Activated CD4-positive, alpha-beta T cell treated with anti-CD3 and anti-CD28 coated beads, Interleukin-2, amount 50 U/mL, for 1 hour (primary cell): ENCODE measurements at places on chromosomes 13 and 19.

GRCh38 chr13:45751885-45752284 lies 49.8 kb downstream of the CBY2 start:
- DNase-seq = no peak

- DNase-seq = peak; percentile 55
These were observed at the start of gene LAIR1 for GRCh38 chr19:54364775-54365257. Gene LAIR1 (minus strand): TSS chr19:54364931. CDS start chr19:54364804, 127 bp downstream.

GRCh38 chr13:40706439-40706838 lies 40.0 kb upstream of the FOXO1 start:
- DNase-seq = no peak

DNA sequence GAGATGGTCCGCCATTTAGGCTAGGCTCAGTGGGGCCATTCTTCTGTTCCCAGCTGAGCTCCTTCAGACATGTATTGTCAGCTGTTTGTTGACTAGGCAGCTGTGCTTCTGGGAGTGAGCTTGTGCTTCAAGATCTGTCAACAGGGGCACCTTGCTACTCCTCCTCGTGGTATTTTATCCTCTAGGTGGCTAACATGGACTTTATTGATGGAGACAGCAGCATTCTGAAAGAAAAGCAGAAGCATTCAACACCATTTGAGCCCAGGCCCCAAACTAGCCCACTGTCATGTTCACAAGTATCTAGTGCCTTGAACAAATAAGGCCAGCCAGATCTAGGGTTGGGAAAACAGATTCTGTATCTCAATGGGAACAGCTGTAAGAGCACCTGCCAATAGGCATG lies 65.9 kb downstream of the ZNF429 start:
- no peak for DNase-seq

DNA sequence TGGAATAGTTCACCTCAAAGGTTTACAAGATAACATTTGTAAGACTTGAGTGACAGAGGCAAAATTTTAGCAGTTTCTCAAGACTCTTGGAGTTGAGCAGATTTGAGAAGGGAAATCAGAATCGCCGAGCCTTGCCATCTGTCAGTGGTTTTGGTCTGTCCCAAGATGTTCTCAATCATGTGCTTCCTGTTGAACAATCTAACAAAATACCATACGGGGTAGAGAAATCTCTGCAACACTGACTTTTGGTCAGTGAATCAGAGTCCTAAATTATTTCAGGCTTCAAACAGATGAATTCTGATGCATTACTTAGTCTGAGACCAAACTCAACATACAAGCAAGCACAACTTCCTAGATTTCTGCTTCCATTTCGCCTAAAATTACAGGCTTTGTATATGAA lies 3.8 kb downstream of the KCTD12 start:
- DNase-seq = no peak

DNA sequence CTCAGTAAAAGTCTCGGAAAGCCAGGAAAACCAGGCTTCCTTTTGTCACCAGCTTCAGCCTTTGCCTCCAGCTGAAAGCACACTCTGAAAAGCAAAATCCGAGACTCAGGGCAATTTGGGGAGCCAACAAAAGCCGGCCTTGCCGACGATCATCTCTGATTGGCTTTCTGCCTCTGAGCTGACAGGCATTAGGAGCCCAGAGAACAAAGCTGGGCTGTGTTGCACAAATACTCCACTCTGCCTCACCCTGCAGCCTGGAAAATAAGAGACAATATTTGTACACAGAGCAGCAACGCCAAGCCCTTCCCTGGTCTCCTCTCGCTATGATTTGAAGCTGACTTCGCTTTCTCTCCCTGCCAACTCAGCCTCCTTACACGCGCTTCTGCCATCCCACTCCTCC lies 46.9 kb downstream of the CACNA1A start:
- DNase-seq = no peak

DNA sequence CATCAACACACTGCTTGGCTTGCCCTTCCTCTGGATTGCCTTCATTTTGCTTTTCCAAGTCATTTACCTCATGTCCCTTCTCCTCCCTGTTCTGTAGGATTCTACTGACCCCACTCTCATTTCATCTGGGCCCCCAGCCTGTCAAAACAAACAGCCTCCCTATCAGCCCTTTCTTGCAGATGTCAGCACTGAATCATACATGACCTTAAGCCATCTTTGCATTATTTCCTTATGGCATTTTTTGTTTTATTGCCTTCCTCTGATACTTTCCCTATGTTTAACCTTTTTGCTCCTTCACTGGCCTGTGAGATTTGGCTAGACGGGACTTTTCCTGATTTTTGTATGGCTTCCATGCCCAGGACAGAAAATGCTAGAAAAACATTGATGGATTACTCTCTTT lies 8.7 kb downstream of the LRCH1 start:
- no peak for DNase-seq

DNA sequence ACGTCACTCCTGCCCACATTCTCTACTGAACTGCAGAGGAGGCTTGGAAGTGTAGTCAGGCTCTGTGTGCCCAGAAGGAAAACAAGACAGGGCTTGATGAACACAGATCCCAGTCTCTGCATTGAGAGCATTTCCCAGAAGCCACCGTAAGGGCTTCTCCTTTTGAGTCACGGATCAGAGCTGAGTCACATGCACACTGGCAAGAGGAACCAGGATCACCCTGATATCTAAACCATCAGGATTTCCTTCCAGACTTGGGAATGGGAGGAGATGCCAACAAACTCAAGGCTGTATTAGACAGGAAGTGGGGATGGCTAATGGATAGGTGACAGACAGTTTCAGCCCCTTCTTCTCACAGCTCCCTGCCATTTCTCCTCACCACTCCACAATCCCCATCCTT lies 17.7 kb upstream of the FBXO17 start:
- no peak for DNase-seq

GRCh38 chr13:62663767-62664166 lies 1248.1 kb upstream of the PCDH20 start:
- DNase-seq = no peak

DNA sequence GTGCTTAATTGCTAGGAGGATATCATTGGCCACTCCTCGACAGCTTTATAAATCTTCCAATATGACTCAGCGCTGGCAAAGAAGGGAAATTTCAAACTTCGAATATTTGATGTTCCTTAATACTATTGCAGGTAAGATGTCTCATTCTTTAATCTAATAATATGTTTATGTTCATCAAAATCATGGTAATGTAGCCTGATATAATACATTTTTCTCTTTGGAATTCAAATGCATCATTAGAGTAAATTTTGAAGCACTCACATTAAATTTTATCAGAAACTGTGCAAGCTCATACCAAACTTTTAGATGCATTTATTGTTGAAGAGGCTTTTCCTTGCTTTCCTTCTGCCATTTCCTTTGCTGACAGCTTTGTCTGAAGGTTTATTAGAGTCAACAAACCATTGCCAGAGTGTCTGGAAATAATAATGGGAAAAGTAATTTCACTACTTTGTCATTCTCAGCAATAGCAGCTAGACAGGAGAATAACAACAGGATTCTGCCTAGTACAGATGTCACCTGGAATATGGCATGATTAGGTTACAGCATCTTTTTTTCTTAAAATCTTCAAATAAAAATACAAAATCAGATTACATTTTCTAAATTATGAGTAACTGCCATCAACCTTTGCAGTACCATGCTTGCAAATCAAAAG lies 78.6 kb upstream of the MAB21L1 start:
- no peak for DNase-seq

DNA sequence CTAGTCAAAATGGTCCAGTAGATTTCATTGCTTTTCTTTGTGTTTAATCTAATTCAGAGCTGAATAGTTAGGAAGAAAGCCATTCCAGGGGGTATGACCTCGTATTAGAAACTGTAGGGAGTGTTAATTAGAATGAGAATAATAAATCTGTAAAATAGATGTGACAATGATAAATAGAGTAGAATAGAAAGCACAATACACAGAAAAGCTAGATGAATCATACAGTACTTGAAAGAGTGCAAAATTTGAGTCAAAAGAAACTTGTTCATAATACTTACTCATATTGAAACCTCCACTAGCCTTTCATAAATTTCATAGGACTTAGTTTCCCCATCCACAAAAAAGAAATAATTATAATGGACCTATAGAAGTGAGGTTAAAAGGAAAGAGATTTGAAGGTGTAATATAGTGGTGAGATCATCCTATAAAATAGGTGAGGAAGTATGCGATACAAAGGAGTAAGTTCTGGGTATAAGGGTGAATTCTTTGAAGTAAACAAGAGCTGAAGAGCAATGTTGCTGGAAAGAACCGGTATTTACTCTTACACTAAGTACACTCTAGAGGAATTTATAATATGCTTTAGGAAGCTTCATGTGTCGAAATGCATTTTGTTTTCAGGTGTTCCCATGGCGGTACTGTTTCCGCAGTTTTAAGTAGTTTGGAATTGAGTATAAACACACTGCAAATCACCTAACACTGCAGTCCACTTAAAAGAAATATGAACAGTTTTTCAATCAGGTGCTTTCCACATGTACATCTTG lies 21.9 kb downstream of the PCDH17 start:
- no peak for DNase-seq

GRCh38 chr19:3586707-3587346 lies 1.5 kb downstream of the GIPC3 start:
- DNase-seq = no peak

- no peak for DNase-seq
These were observed 47.3 kb downstream of the CEBPG start for GRCh38 chr19:33420821-33421220.

- DNase-seq = no peak
These were observed 282.1 kb downstream of the TDRD3 start for GRCh38 chr13:60679131-60679530.

DNA sequence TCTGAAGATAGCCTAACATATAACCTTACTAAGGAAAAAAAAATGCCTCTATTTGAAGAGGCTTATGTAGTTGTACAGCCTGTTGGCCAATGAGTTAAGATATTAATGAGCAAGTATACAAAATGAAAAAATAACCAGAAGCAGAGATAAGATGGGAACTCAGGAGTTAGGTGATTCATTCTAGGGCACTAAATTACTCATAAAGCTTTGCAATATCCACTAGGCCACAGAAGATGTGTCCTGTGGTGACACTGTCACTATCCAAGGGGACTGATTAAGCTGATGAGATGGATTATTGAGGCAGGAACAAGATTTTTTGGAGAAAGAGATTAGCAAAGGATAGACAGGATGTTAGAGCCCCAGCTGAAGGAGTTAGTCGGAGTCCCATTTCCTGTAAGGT lies 99.6 kb downstream of the LIG4 start:
- no peak for DNase-seq

GRCh38 chr13:43166644-43167457 lies 143.5 kb downstream of the DNAJC15 start:
- no peak for DNase-seq

DNA sequence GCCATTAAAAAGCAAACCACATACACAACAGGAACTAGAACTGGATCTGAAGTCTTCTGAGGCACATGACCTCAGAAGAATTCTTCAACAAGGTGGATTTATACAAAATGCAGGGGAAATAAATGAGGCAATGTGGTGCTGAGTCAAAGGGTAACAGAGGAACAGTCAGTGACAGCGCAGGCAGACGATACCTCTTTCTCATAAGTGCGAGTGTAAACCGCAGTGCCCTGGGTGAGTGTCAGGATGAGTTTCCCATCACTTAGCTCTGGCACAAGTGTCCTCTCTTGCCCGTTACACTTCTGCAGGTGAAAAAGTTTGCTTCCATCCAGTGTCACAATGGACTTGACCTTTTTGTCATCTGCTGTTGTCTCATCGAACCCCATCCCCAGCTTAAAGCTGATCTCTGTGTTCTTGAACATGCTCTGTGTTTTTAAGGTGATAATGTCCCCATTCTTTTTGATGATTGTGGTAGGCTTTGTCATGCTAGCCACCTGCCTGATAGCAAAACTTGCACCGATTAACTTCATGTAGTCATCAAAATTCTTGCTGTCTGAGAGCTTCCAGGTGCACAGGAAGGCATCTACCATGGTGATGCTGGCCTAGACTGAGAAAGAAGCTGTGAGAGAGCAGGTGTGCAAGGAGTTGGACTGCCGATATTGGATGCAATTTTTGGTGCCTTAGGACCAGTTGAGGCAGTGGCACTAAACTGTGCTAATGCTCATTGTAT lies 97.3 kb downstream of the AKAP11 start:
- no peak for DNase-seq

DNA sequence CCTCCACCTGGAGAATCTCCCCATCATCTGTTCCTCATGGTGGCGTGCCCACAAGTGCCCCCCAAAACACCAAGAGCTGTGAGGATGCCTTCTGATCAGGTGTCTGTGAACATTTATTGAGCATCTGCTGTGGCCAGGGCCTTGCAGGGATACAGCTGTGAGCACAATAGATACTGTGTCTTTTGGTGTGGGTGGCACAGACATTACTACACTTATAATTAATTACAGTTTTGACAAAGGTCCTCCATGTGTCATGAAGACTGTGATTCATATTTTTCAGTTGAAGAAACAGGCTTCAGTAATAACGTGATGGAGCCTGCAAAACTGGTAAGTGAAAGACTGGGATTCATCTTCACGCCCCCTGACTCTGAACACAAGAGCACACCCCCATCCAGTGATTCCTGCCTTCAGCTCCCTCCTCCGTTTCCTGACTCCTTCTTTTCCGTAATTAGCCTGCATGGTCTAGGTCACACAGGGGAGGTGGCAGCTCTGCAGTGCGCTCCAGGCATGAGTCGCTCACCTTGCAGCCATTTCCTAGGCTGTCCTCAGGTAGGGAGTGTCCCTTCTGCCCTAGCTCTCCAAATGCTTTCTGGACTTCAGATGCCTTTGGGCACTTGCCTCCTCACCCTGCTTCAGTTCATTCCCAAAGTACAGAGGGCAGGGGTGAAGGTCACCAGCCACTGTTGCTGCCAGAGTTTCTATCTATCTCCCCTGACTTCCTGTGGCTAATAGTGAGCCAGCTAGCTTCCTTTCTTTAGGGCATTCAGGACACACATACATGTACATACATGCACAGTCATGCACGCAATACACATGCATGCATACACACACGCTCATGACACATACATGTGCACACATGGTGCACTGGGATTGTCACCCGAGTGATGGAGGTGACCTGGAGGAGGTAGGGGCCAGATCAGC lies 66.5 kb downstream of the SIAH3 start:
- no peak for DNase-seq

DNA sequence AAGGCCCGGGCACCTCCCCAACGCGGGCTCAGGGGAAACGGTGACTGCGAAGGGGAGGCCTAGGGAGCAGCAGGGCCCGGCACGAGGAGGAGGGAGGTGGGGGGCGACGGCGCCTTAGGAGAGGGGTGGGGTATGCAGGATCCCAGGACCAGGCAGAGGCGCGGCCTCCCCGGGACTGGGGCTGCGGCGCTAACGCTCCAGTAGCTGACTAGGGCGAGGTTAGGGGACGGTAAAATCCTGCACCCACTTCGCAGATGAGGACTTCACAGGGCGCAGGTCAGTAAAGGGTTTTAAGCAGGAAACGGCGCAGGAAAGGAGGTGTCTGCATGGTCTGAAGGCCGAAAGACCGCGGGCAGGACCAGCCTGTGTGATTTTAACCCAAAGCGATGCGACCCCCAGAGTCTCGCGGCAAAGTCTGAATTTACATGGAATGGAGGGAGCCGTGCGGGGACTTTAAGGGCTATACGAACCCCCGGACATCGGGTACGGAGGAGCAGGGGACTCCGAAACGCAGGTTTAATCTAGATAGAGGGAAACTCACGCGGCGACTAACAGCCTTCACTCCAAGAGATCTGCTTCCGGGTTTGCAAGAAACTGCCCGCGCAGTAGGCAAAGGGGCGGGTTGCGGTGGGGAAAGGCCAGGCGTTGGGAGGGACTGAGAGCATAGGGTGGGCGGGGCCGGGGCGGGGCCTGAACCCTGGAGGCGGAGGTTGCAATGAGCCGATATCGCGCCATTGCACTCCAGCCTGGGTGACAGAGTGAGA lies at the start of gene ZNF665:
Gene ZNF665, minus strand, starts transcription at position 588 of the 764 bp plus-strand sequence. CDS start 10,460 bp downstream, outside the sequence.
- peak; percentile 56 for DNase-seq
